ENCODE measurements at places on chromosomes 2 and 18. TPM values are rescaled to one million over a fixed set of nuclear protein-coding genes. Genes with fewer than 3 reads are reported as not detected.
A peak's percentile ranks its signal among the peaks of the same experiment; 100 is the strongest.

DNA sequence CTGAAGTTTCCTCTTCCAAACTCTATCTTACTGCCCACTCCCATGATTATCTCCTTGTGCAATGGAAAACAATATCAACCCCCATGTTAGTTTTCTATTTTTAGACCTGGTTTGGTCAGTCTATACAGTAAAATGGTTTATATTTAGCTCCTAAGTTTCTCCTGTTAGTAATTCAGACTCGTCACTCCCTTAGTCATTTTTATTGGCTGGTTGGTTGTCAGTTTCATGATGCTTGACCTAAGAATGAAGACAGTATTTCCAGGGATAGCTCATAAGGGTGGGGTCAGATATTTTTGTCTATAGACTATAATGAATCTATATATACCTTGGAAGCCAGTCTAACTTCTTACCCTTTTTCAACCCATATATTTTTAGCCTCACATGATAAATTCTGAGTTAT lies 61.4 kb upstream of the NEUROD1 start:
- no peak for DNase-seq

- DNase-seq, result peak; percentile 23
Observed at GRCh38 chr2:29841386-29842004, 79.9 kb downstream of the ALK start.

DNA sequence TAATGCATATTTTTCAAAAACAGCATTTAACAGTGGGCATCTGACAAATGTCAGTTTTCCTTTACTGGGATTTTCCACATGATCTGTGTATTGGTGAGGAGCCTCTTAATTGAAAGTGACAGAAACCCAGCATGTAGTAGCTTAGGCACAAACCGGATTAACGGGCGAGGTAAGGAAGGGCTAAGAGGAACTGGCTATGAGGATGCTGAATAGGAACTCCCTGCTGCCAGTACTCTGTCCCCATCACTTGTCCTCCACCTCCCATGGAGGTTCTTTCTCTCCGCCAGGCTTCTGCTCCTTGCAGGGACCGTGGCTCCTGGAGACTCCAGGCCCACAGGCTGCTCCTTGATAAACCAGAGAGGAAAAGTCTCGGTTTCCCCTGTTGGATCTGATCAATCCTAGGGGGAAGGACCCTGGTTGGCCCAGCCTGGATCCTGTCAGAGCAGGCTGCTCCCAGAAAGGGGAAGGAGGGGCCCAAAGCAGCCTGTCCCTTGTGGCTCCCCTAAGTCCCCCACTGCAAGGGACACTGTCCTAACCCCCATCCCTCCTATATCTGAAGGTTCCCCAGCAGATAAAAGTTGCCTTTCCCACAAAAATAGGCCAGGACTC lies 10.3 kb downstream of the TEX44 start:
- DNase-seq, result no peak

MALL gene
- total RNA-seq, result not detected

DNA sequence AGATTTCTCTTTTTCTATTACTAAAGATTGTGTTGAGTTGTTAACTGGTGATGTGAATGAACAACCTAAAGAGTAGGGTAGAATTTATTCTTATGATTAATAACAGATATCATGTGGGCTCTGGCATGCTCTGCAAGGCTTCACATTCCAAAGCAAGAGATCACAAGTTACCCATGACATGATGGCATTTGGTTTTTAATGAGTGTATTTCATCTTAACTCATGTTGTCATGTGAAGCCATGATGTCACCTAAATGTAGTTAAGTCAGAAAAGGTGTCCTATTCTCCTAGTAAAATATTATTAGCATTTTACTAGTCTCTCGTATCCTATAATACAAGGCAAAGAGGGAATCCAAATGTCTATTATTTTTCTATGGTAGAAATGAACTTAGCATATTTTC lies 678.0 kb downstream of the ARHGAP15 start:
- DNase-seq, result no peak

Data from activated CD4-positive, alpha-beta memory T cell treated with anti-CD3 and anti-CD28 coated beads, Interleukin-2, amount 10 ng/mL, durations not matched to agents 7 days and 5 days (primary cell).